ENCODE measurements at places on chromosomes 3 and 15.
A peak's percentile ranks its signal among the peaks of the same experiment; 100 is the strongest.

GRCh38 chr3:11350374-11350773 lies 78.2 kb downstream of the ATG7 start:
- DNase-seq: no peak

GRCh38 chr3:136992115-136992514 lies 34.3 kb downstream of the IL20RB start:
- no peak for DNase-seq

DNA sequence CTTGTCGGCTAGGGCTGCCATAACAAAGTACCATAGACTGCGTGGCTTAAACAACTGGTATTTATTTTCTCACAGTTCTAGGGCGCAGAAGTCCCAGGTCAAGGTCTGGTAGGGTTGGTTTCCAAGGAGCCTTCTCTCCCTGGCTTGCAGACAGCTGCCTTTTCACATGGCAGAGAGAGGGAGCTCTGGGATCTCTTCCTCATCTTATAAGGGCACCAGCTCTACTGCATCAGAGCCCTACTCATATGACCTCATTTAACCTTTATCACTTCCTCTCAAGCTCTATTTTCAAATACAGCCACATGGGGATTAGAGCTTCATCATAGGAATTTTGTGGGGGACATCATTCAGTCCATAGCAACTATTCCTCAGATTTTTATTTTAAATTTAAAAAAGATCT lies 17.6 kb upstream of the PAQR9 start:
- DNase-seq: no peak

GRCh38 chr3:104901396-104901795 lies 465.3 kb upstream of the ALCAM start:
- no peak for DNase-seq

DNA sequence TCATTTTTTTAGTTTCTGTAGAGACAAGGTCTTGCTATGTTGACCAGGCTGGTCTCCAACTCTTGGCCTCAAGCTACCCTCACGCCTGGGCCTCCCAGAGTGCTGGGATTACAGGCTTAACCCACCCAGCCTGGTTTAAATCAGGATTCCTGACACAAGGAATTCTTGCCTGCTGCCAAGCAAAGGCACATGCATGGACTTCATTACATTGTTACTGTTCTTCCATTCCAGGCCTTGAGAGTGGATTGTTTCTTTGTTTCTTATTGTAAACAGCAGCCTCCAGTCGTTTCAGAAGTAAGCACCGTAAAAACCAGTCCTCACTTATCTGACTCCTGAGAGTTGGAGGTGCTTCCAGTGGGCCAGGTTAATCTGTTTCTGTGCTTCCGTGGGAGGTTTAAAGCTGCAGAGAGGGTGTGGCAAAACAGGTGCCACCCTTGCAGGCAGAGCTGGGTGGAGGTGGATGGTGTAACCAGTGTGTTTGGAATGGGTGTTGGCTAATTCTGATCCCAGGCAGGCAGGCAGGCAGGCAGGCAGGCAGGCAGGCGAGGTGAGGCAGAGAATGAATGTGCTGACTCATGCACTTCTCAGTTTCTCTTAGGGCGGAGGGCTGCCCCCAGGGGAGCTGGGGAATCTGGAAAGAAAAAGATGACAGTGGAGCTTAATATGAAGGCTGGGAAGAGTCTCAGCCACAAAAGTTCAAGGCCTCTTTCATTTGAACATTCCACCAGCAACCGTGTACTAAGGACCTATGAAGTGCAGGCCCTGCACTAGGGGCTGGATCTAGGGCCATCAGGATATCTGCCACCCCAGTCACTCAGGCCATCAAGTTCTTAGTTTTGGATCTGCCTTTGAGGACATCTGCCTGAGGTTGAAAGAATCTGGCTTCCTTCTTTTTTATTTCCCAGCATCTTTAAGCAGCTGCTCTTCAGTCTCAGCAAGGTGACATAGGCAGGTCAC lies 37.0 kb upstream of the CDCP1 start:
- DNase-seq: no peak

DNA sequence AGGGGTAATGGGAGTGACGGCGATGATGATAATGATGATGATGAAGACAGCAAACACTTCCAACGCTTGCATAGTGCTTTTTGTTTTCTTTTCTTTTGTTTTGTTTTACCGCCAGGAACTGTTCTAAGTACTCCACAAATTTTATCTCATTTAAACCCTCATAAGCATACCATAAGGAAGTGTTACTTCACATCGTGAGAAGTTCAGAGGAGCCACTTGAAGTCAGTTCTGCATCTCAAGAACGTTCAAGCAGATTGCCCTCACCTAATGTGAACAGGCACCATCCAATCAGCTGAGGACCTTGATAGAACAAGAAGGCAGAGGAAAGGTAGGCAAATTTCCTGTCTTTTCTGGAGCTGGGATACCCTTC lies 104.1 kb downstream of the LSM3 start:
- DNase-seq: no peak

GRCh38 chr3:157865352-157866000 lies 240.7 kb downstream of the SHOX2 start:
- peak; percentile 25 for DNase-seq

DNA sequence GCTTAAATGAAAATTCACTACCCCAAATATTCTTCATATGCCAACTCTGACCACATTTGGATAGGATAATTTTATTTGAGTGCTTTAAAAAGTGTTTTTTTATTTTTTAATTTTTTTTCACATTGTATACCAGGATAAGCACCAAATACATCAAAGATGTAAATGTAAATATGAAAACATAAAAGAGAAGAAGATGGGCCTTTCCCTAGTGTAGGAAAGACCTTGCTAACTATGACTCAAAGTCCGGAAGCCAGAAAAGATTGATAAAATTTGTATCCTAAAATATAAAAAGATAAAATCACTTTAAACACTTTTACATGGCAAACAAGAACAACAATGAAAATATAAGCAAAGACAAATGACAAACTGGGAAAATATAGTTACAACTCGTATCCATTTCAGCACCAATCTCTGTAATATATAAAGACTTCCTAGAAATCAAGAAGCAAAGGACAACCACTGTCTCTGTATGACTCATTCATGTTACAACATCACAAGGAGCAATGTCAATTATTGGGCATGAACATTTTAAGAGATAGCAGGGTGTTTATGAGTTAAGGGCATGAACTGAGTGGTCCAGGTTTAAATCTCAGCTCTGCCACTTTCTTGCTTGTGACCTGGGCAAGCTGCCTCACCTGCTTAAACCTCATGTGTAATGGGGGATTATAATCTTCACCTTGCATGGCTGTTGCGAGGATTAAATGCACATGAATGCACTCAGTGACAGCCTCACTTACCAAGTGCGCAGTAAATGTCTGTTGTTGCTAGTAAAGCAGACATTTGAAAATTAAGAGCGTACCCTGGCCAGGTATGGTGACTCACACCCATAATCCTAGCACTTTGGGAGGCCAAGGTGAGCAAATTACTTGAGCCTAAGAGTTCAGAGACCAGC lies 25.3 kb upstream of the ARHGEF3 start:
- DNase-seq: no peak

DNA sequence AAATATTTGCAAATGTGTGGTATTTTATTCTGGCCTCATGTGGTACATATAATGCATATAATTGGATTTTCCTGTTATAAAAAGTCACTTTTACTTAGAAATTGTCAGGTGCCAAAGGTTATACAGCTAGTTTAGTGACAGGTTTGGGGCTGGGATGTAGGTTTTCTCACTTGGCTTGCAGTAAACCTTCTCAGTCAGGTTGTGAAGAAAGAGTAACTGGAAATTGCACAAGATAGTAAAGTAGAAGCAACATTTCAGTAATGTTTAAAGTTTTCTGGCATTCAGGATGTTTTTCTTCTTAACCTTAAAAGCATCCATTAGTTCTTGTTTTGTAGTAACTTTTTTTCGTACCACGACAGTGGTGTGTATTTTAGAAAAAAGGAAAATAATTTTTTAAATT lies 53.9 kb downstream of the MEF2A start:
- no peak for DNase-seq

DNA sequence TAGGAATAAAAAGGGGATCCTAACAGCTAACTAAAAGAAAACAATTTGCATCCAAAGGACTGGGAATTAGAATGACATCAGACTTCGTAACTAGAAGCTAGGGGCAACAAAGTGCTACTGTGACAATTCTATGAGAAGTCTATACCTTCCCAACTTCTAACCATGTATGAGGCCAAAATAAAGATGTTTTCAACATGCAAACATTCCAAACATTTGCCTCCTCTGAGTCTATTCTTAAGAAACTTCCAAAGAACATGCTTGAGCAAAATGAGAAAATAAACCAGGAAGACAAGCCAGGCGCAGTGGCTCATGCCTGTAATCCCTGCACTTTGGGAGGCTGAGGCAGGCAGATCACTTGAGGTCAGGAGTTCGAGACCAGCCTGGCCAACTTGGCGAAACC lies 13.1 kb upstream of the RNF7 start:
- DNase-seq: no peak

DNA sequence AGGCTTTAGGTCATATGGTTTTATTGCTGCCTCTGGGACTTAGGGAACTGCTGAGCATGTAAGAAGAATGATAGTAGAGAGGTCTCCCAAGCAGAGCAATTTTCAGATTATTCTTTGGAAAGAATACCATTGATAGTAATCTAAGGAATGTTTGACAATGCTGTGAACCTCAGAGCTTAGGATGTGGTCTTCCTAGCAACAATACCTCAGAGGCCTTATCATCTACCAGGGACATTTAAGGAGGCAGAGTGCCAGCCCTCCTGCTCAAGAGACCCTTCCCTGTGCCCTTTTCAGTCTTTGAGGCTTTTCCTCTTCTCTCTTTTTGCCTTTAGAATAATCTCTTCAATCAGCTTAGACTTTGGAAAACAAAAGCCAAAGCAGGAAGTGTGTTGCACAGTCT lies 272.1 kb downstream of the OXSM start:
- no peak for DNase-seq

GRCh38 chr3:52471371-52472238 lies 16.2 kb downstream of the NISCH start:
- DNase-seq: no peak

DNA sequence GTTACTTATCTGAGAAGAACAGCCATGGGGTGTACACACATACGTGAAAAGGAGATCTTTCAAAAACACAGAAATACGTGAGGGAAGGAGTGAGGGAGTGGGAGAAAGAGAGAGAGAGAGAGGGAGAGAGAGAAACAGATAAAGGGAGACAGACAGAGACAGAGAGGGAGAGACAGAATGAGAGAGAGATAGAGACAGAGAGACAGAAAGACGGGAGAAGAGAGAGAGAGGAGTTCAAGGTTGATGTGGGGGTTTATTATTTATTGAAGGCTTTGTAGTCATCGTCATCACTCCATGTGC lies 64.0 kb downstream of the CHST2 start:
- DNase-seq: no peak

DNA sequence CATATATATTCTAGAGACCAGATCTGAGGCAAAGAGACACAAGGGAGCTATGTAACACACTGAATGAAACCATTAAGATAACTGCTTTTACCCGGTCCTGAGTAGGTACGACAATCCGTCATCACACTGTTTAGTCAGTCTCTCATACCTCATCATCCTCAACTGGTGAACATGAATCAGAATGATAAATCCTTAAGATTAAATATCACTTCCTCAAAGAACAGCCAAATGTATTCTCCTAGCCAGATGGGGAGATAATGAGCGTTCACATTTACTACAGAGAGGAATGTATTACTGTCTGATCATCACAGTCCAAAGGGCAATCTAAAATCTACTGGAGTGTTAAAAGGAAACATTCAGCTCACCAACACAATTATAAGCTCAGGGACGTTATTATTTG lies 319.4 kb upstream of the STAC start:
- no peak for DNase-seq

- DNase-seq: no peak
Observed at GRCh38 chr3:114632757-114633424, 339.1 kb downstream of the TIGIT start.

GRCh38 chr15:78224023-78224411 lies 10.3 kb downstream of the ACSBG1 start:
- DNase-seq: no peak

- no peak for DNase-seq
Observed at GRCh38 chr15:42193383-42193782, 14.7 kb downstream of the VPS39 start.

- DNase-seq: no peak
Observed at GRCh38 chr15:60395276-60396011, 2.3 kb downstream of the ANXA2 start.

DNA sequence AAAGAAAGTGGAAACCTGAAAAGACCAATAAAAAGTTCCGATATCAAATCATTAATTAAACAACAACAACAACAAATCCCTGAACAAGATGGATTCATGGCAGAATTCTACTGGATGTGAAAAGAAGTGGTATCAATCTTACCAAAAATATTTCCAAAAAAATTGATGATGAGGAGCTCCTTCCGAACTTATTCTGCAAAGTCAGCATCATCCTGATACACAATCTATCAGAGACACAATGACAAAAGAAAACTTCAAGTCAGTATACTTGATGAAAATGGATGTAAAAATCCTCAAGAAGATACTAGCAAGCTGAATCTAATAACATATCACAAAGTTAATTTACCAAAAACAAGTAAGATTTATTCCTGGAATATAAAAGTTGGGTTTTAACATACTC lies 881.8 kb downstream of the SI start:
- DNase-seq: no peak

DNA sequence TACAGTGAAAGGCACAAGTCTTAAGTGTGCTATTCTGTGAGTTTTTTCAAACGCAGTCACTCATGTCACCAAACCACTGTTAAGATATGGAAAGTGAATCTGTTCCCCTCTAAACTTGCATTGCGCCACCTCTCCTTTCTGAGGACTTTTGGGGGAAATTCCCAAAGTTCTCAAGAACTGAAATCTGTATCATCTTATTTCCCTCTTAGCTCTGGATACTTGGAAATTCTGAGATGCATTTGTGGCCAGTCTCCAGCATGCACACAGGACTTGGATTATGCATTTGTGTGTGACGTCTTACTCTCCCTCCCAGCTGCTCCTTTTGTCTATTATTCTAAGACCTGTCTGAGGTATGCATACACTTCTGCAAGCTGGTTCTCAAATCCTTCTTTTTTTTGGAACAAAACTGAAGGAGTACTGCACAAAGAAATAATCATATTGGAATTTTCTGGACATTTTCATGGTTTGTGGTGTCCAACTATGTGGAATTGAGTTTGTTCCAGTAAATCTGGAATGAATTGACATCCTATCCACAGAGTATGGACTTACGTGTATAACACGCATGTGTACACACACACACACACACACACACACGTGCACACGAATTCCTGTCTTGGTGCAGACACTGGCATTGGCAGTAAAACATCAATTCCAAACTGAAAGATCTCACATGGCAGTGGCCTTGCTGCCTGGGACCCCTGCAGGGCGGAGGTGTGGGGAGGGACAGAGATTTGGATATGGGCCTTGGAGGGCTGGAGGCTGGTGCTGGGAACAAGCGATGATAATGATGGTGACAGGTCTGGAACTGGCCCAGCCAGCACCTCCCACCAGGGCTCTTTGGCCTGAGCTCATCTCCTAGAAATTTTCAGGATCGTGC lies 8.2 kb upstream of the LCTL start:
- no peak for DNase-seq

GRCh38 chr3:85801955-85802354 lies 843.2 kb downstream of the CADM2 start:
- DNase-seq: peak; percentile 39

GRCh38 chr3:156577736-156578135 lies 22.8 kb upstream of the SSR3 start:
- DNase-seq: no peak

Data from NT2/D1 (cell line).